ENCODE measurements at places on chromosomes 4 and X.

DNA sequence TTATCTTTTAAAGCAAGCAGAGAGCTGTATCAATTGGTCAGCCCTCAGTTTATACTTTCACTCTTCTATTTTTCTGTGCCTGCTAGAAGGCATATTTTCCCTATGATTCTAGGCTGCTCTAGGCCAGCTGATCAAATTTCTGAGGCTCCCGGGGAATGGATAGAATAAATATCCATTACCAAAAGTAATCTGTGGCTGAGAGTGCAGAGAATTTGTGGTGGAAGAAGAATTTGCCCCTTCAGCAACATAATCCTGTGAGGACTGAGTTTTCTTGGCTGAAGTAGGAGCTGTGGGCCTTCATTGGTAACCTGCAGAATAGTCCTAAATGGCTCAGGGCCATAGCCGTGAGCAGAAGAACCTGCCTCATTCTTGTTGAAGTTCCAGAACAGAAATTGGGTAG, 314.6 kb upstream of the CASK start:
- DNase-seq: no peak

GRCh38 chr4:16783119-16783518, 115.3 kb downstream of the LDB2 start:
- no peak for DNase-seq

- no peak for DNase-seq
Measured at GRCh38 chrX:134932528-134933217, 58.1 kb upstream of the SMIM10 start.

GRCh38 chr4:103207673-103208072, 9.5 kb upstream of the CENPE start:
- no peak for DNase-seq

GRCh38 chr4:156953951-156954350, 17.6 kb downstream of the PDGFC start:
- DNase-seq: no peak

GRCh38 chrX:68175562-68175961, 257.7 kb downstream of the OPHN1 start:
- DNase-seq: no peak

DNA sequence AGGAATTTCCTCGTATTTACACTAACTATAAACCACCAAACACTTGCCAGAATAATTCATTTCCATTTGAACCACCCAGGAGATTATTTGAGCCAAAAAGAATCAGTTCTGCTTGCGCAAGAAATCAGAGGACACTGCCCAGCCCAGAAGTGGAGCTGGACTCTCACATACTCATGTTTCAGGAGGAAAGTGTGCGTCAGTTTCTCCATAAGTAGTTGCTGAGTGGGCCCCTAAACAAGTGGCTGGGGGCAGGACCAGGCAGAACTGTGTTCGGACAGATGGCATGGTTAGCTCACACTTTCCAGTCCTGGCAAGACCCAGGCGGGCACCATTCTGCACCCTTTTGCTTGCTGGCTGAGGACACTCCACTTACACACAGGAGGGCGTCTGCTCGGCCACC, 38.8 kb downstream of the BTC start:
- no peak for DNase-seq
